ENCODE measurements at places on chromosomes 2 and 18.

- no peak for DNase-seq
These were observed 15.5 kb upstream of the CPS1 start for GRCh38 chr2:210540900-210541289.

GRCh38 chr2:130829015-130829414, 7.7 kb upstream of the ARHGEF4 start:
- DNase-seq, result no peak

DNA sequence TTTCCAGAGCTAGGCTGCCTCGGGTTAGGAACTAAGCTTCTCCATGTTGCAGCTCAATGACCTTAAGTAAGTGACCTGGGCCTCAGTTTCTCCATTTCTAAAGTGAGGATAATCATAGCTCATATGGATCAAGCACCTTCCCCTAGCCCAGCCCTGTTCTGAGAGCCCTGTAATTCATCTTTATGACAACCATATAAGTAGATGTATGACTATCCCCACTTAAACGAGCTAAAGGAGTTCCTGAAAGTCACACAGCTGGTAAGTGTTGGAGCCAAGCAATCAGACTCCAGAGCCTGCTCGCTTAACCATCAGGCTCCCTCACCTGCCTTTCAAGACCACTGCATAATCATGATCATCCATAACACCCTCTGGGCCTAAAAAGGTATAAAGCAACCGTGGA, 135.4 kb downstream of the SP3 start:
- DNase-seq, result no peak

GRCh38 chr2:223598994-223599639, 3.0 kb downstream of the SCG2 start:
- DNase-seq, result no peak

- no peak for DNase-seq
These were observed 39.7 kb upstream of the CWC22 start for GRCh38 chr2:180046776-180047175.

GRCh38 chr18:2538844-2539243, 32.5 kb downstream of the METTL4 start:
- DNase-seq, result no peak

- DNase-seq, result no peak
These were observed 494 bp downstream of the ANKZF1 start for GRCh38 chr2:219230059-219230540.

DNA sequence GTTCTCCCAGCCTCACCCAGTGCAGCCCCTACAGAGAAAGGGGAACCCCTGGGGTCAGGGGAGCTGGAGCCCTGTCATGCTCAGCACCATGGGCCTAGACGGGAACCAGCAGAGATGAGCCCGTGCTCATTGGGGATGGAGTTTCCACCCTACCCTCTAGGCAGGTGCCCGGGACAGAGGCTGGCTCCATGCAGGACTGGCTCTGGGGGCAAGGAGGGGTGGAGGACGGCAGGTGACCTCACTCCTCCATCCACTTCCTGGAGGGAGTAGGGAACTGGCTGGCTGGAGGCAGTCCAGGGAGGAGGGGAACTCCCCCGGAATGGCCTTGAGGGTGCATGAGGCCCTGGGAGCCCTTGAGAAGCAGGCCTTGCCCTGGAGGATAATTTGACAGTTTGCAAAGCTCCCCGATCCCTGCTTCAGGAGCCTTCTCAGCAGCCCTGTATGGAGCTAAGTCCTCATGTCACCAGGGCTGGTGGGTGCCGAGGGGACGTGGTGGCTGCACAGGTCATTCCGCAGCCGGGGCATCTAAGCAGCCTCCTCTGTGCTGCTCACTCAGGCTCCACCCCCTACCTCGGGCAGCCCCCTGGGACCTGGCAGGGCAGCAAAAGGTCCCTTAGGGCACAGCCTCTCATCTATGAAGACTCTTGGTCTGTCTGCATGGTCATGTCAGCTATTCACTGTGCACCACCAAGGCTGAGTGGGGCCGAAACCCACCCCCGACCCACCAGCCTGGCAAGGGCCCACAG, 2.1 kb downstream of the NEURL3 start:
- no peak for DNase-seq

GRCh38 chr2:60515721-60516226, 37.7 kb downstream of the BCL11A start:
- no peak for DNase-seq

DNA sequence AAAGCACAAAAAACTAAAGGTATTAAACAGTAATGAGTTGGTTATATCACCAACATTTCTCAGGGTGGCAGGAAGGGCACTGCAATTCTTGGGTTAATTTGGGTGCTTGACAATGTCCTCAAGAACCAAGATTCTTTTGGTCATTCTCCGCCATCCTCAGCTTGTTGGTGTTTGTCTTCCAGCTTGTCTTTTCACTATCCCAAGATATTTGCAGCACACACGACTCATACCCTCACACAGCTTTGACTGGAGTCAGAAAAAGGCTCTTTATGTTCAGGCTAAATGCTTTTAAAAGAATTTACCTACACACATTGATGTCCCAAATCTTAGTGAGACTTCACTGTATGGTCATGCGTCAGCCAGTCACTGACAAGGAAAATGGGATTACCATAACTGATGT, 12.5 kb downstream of the GREB1L start:
- no peak for DNase-seq

- no peak for DNase-seq
These were observed 16.6 kb downstream of the CCDC138 start for GRCh38 chr2:108803045-108803736.

DNA sequence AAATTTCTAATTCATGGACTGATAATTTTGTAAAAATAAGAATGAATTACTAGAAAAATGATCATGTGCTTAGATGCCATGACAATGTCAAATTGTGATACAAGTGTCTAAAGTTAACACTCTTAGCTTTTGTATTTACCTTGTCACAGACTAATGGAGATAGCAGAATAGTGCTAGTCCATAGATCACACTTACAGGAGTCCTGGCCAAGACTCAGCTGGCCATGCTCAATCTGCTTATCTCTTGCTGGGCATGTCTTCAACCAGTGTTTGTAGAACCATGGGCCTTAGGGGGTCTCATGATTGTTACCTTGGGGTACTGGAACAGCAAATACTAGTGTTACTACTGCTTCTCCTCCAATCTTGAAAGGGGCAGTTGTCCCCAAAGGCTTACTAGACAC, 44.0 kb downstream of the TET3 start:
- DNase-seq, result no peak

GRCh38 chr2:193841384-193842150, 1646.8 kb upstream of the TMEFF2 start:
- DNase-seq, result no peak

DNA sequence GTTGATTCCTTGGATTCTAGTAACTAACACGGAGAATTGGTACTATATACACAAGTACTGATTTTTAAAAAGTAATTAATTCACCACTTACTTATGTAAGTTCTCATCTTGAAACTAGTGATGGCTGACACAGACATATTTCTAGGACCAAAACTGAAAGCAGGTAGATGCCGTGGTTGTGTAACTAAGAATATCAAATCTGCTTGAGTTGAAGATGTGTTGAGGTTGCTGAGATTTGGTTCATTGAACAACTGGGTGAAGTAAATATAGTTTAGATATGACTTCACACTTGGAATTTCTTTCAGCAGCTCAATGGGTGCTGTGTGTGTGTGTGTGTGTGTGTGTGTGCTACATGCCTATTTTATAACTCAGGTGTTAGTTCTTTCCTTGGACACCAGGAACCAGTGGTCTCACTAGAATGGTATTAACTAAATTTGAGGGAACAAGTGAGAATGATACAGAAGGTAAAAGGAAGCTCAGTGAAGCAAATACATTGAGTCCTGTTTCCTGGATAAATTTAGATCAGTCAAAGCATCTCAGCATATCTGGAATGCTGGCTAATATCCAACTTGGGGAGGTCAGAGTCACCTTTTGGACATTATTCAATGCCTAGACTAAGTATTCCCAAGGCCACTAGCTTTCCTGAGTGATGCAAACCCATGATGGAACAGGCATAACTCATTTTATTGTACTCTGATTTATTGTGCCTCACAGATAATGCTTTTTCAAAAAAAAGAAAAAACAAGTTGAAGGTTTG, 110.7 kb upstream of the ZEB2 start:
- no peak for DNase-seq

DNA sequence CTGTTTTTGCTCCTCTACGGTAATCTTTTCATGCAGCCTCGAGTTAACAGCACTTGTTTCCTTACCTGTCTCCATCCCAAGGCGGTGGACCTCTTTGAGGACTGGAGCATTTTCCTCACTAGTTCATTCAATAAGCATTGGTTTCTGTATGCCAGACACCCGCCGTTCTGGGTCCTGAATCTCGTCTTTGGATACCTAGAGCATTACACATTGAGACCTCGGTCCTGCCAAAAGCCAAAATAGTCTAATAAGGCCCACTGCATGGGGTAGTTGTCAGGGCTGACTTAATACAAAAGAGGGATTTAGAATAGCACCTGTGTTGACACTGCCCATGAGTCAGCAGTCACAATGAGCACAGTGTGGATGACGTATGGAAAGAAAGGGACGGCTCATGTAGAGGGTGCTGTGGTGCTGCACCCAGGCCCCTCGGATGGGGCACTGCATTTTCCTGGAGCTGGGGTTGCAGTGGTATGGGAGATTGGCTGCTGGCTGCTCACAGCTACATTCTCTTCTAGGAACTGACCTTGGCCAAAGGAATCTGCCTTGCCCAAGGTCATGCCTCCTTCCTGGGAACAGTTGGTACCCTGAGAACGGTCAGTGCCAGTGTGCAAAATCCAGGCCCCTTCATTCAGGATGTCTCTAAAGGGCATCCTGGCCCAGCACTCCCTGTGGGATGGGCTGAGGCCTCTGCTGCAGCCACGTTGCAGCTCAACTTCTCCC, 126.9 kb upstream of the NCK2 start:
- no peak for DNase-seq

- no peak for DNase-seq
These were observed 13.1 kb upstream of the CCNYL1 start for GRCh38 chr2:207698301-207698700.

DNA sequence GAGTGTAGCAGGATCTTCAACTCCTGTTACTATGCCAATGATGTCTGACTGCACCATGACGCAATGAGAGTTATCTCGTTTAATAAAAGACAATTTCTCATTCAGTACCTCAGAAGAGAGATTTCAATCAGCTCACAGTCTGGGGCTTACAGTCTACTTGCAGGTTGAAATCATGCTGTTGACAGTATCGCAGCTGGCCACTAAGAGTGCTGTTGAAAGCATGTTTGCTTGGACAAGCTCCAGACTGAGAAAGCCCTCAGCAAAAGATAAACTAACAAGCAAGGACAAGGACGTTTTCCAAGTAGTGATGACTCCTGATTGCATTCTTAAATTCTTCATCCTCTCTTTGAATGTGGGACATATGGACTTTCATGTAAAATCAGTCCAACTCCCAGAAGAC, 145.2 kb upstream of the SYT4 start:
- no peak for DNase-seq

DNA sequence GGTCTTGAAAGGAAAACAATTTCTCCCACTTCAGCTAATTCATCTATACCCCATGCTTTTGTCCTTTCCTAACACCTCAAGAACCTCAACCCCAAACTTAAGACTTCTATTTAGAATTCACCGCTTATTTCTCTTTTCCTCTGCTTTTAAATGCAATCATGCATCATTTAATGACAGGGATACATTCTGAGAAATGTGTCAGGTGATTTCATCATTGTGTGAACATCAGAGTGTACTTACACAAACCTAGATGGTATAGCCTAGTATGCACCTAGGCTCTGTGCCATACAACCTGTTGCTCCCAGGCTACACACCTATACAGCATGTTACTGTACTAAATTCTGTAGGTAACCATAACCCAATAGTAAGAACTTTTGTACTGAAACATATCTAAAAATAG, 22.9 kb downstream of the ARL5A start:
- no peak for DNase-seq

GRCh38 chr2:7027956-7028655, 110.9 kb downstream of the RNF144A start:
- no peak for DNase-seq

GRCh38 chr2:99420751-99421299, 69.0 kb downstream of the REV1 start:
- DNase-seq, result no peak

- DNase-seq, result no peak
These were observed 11.9 kb downstream of the NYAP2 start for GRCh38 chr2:225411452-225411851.

DNA sequence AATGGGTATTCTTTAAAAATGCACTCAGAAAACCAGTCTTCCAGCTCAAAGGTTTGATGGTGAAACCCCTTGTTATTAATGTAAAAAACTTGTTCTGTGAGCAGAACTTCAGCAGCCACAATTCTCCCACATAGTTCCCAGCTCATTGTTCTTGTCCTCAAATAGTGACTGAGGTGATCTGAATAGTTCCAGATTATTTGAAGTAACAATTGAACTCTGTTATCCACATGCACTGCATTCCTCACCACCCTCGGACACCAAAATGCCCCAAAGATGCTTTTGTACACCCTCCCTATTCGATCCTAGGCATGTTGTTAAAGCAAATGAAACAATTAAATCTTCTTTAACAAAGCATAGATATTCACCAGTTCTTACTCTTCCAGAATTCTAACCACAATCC, 2186.8 kb upstream of the CELF4 start:
- no peak for DNase-seq

- no peak for DNase-seq
These were observed 203.7 kb downstream of the SETBP1 start for GRCh38 chr18:44884431-44884830.

DNA sequence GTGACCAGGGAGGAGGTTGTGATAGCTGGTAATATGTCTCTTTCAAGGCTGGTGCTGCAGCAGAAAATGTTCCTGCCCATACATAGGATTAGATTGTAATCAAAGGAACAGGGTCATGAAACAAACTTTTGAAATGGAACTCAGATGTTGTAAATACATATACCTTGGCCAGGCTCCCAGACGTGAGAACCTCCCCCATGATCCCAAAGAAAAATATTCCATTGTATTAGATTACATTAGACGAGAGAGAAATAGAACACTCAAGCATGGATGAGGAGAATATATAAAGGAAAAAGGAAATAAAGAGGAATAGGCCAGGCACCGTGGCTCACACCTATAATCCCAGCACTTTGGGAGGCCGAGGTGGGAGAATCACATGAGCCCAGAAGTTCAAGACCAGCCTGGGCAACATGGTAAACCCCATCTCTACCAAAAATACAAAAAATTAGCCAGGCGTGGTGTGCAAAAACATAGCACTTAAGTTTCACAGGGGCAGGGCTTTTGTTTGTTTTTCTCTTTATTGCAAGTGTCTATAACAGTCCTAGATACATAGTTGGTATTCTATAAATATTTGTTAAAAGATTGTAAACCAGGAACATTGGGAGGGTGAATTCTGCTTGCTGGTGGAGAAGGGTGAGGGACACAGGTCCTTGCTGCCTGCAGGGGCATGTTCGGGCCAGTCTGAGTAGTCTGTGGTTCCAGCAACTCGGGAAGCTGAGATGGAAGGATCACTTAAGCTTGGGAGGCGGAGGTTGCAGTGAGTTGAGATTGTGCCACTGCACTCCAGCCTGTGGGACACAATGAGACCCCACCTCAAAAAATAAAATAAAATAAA, 52.8 kb downstream of the RPL37A start:
- no peak for DNase-seq

- no peak for DNase-seq
These were observed 506.7 kb upstream of the CNTNAP5 start for GRCh38 chr2:123518367-123518766.

All from stimulated activated CD4-positive, alpha-beta T cell treated with anti-CD3 and anti-CD28 coated beads, TNF-alpha, amount 100 ng/mL, for 48 hours (primary cell).